ENCODE measurements at places on chromosomes 11 and 22.

GRCh38 chr11:48013269-48013901, 33.0 kb downstream of the PTPRJ start:
- peak; percentile 32 for DNase-seq

DNA sequence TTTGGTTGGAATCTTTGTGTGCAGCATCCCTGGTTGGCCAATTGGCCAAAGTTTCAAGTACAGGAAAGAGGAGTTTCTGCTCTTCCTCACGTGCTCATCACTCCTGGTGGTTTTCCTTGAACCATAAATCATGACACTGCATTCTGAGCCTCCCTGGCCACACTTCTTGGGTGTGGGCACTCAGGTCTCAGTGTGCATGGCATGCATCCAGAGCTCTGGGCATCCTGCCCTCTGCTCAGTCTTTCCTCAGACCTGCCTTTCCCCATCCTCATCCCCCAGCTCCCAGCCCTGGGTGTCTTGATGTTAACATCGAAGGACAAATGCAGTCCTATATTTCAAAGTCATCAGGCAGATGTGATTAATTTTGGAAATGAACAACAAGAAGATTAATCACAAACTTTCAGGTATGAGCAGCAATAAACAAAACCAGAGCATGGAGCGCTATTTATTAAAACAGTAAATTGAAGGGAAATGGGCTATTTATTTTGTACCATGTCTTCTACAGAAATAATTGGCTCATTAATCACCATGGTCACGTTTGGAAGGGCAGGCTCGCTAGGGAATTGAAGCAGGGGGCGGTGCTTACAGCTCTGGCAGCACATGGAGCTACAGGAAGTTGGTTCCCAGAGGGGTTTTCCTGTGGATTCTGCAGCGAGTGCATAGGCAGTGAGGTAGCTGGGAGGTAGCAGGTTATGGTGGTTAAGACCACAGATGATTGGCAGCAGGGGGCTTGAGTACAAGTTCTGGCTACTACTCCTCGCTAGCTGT, 89.6 kb downstream of the CSNK2A3 start:
- DNase-seq: no peak

DNA sequence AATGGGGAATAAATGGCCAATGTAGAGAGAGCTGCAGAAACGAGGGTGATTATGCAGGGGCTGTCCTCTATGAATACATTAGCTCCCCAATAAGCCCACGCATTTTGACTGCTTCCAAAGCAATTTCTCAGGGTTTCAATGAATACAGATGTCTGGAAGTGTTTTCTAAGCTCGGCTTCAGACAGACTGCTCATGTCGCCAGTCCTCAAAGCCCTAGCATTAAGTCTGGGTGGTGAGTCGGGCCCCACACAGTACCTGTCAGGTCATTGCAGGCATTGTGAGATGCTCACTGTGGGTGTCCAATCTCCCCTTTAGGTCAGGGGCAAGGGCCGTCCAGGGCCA, 17.9 kb upstream of the CSNK2A3 start:
- DNase-seq: no peak

- DNase-seq: no peak
Measured at GRCh38 chr11:20051469-20052399, 108.5 kb downstream of the DBX1 start.

- peak; percentile 81 for DNase-seq
Measured at GRCh38 chr22:21972293-21972779, 10.3 kb downstream of the TOP3B start.

GRCh38 chr11:127018683-127019279, 18.2 kb upstream of the KIRREL3 start:
- DNase-seq: no peak

DNA sequence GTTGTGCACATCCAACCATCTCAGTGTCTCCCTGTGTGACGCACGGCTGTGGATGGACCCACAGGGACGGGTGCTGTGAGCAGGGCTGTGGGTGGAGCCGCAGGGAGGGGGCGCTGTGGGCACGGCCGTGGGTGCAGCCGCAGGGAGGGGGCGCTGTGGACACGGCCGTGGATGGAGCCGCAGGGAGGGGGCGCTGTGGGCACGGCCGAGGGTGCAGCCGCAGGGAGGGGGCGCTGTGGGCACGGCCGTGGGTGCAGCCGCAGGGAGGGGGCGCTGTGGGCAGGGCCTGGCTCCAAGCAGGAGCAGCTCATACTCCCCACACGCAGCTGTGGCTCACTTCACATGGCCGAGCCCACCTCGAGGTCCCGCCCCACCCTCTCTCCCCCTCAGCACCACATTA, 6.0 kb upstream of the MAPK11 start:
- DNase-seq: peak; percentile 84

- no peak for DNase-seq
Measured at GRCh38 chr11:67503119-67504004, 1.8 kb downstream of the PITPNM1 start.

DNA sequence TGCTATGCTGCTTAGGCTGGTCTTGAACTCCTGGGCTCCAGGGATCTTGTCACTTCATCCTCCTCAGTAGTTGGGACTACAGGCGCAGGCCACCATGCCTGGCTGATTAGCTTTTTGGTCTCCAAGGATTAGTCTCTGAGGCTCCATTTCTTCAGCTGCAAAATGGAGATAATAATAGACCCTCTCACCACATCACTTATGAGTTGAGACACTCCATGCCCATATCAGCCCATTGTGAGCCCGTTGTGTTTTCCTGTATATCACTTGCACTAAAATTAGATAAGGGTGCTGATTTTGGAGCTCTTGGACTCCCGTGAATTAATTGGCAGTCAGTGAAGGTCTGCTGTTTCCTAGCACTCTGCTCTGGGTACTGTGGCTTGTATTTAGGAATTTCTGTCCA, 36.0 kb downstream of the DEPDC5 start:
- DNase-seq: no peak

DNA sequence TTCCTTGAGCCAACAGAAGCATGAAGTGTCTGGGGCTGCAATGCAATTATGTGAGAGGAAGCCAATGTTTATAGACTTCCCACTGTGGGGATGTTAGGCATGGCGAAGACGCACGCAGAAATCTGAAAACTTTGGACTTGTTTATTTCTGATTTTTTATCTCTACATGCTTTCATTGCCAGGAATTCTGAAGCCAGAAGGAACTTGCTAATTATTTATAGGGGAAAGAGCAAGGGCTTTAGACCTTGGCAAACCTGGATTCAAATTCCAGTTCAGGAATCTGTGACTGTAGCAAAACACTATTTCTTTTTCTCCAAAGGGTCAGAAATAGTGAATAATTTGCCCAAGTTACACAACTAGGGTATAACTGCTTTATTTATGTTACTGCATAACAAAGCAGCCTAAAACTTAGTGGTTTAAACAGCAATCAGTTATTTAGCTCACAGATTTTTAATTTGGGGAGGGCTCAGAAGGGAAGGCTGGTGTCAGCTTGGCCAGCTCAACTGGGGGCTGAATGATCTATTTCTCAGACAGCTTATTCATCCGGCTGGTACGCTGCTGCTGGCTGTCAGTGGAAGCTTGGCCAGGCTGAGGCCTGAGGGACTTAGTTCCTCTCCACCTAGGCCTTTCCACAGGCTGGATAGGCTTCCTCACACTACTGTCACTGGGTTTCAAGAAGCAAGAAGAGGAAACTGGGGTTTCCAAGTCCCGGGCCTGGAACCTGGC, 1.9 kb upstream of the OR6Q1 start:
- DNase-seq: no peak

- DNase-seq: no peak
Measured at GRCh38 chr11:75311858-75312288, 39.6 kb downstream of the ARRB1 start.

DNA sequence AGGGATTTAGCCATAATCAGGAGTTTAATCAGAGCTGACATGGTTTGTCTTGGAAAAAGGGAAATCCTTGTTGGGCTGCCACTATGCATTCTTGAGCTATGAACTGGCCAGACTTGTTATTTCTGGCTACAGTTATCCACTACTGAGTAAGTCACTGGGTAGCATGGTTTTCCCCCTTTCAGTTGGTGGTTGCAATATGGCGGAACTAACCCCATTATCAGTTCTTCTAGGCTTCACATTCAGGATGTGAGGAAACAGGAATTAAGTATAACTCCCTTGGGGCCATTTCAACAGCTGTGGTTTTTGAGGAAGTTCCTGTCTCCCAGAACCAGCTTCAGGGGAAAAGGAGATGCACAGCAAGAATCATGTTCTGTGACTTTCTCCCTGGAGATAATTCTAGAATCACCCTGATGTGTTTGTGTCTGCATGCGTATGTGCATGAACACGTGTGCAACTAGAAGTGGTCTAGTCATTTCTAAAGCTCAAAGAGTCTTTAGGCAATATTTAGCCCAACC, 103.0 kb upstream of the CD44 start:
- peak; percentile 21 for DNase-seq

- no peak for DNase-seq
Measured at GRCh38 chr11:102957953-102958352, 2.4 kb upstream of the MMP13 start.

GRCh38 chr11:31375879-31376278, 6.2 kb downstream of the DNAJC24 start:
- no peak for DNase-seq

DNA sequence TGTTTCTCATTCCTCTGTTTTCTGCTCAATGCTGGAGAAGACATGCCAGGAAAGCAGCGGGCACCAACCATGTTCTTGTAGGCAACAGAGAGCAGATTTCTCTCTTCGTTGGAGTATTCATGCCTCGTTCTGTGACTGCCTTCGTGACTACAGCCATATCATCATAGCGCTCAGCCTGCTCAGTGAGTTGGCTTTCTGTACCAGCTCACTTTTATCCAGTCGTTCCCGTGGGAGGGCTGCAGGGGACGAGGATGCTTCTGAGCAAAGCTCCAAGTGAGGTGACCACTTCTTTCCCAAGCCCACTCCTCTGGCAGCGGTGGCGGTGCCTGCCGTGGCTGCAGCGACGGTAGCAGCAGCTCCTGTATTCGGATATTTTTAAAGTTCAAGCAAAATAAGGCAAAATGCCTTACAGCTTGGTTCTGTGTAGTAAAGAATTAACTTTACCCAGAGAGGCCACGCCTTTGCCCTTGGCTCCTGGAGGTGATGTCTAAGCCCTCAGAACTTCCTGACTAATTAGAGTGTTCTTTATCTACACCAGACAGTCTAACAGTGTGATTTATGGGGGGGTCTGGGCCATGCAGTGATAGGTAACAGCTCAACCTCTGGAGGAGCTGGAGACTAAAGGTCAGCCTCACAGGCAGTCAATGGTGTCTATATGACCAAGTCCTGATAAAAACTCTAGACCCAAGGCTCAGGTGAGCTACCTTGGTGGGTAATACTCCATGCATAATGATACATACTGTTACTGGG, 35.3 kb downstream of the LDHAL6A start:
- no peak for DNase-seq

GRCh38 chr11:114832532-114833125, 154.3 kb downstream of the NXPE2 start:
- DNase-seq: no peak

DNA sequence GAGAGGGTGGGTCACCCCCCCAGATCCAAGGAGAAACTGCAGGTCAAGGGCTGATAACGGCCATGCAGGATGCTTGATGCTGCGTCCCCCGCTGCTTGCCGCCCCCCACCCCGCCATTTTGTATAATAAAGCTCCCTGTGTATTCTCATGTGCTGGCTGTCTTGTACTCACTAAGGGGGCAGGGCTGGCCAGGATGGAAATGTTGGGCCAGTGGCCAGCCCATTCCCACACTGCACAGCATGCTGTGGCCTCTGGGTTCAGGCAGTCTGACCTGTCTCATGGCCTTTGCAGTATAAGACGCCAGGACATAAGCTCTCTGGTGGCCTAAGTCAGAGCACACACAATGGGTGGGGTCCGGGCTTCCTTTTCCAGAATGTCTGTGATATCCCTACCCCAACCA, 421 bp upstream of the PRR33 start:
- no peak for DNase-seq

DNA sequence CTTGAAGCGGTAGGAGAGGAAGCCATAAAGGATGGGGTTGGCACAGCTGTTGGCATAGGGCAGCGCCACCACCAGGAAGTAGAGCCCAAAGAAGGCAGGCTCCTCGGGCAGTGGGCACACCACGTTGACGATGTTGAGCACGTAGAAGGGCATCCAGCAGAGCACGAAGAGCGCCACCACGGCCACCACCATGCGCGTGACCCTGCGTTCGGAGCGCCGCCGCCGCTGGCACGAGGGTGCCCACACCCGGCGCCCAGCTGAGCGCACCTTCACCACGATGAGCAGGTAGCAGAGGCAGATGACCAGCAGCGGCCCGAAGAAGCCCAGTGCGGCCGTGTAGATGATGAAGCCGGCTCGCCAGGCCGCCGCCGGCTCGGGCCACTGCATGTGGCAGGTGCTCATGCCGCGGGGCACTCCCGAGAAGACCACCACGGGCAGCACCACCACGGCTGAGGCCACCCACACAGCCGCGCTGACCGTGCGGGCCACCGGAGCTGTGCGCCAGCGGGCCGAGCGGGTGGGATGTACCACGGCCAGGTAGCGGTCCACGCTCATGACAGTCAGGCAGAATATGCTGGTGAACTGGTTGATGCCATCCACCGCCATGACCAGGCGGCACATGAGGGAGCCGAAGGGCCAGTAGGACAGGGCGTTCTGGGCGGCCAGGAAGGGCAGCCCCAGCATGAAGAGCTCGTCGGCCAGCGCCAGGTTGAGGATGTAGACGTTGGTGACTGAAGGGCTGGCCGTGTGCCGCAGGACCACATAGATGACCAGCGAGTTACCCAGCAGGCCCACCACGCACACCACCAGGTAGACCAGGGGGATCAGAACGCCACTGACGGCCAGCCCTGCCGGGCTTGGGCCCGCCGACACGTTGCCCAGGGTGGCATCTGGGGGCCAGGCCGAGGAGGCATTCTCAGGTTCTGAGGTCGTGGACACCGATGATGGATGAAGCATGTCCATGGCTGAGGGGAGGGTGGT, 5.1 kb downstream of the SSTR3 start:
- no peak for DNase-seq

- no peak for DNase-seq
Measured at GRCh38 chr22:28094771-28095170, 175.7 kb upstream of the PITPNB start.

DNA sequence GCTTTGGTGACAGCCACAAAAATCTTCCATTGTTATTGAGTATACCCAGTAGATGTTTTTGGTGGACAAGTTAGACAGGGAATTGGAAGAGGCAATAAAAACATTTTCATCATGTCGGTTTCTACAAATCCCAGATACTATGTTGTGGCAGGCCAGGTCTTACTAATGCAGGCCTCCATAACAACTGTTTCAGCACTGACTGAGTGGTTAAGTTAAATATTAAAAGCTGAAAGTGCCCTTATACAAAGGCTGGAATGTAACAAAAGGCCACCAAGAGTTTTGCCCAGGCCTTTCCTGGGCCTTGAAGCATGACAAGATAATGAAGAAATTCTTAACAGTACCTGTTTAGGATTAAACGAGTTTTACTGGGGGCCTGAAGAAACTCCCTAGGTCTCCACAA, 29.3 kb downstream of the DMC1 start:
- no peak for DNase-seq

DNA sequence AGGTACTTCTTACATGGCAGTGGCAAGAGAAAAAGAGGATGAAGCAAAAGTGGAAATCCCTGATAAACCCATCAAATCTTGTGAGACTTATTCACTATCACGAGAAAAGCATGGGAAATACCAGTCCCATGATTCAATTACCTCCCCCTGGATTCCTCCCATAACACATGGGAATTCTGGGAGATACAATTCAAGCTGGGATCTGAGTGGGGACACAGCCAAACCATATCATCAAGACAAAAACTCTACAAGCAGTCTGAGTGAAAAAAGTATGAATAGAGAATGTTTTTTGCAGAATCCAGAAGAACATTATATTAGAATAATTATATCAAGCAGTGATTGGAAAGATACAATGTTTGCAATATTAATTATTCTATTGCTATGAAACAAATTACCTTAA, 893.7 kb downstream of the FAM181B start:
- no peak for DNase-seq
